NCI-H1930 (cell line): ENCODE measurements at places on chromosomes 4 and X.

DNA sequence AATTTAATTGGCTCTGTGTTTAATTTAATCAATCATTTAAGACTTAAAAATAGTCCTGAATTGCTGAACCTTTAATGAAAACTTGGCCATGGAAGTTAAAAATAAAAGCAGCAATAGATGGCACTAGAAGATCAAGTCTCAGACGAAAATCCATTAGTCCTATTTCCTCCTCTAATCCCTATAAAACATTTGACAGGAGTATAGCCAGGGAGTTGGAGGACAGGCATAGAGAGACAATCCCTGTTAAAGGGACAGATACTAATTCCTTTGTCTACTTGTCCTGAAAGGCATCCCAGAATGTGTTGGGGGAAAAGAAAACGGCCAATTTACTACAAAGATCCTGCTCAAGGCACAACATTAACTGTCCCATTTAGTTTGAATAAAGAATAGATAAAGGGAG is 276.3 kb upstream of the TACR3 start:
- no peak for DNase-seq

GRCh38 chr4:112975567-112976355 is 73.7 kb upstream of the ANK2 start:
- DNase-seq, result no peak

DNA sequence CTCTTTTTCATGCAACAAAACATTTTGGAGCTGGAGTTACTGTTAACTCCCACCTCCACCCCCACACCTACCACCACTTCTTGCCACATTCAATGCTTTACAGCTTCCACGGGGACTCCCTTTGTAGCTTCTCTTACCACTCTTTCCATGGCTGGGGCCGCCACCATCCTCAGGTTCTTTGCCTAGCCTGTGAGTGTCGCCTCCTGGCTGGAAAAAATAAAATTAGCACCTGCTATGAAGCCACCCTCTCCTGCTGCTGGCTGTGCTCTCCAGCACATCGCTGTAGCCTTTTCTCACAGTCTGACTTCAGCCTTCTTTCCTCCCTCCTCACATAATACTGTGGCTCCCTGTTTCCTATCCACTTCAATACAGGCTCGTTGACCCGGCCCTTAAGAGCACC is 114.4 kb downstream of the FRAS1 start:
- DNase-seq, result no peak

GRCh38 chr4:68780232-68780631 is 35.6 kb upstream of the UGT2B10 start:
- DNase-seq, result no peak

DNA sequence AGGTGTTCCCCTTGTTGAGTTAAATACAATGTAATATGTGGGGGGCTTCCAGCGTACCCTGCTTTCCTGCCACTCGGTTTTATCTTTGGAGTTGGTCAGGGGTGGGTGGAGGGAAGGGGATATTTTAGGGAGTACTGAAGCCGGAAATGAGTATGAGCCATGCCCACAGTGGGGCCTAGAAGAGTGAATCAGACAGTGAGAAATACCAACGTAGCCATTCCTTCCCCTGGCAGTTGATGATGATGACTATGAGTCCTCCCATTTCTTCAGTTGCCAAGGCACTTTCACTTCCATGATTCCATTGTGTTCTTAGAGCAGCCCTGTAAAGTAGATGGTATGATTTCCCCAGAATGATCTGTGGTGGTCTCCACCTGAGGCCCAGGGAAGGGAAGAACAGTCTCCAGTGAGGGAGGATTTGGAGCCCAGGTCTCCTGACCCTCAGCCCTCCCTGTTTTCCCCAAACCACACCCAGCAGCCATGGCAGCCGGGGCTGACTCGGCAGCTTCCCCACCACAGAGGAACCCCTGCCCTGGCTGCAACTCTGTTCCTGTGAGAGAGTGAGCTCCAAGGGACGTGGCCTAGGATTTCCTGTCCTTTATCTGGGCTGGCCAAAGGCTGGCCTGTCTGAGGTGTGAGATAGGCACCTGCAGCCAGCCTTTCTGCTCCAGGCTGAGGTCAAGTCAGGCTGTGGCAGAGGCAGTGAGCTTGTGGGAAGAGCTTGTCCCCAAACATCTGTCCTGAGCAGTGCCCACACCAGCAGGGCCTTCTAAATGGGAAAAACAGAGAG is 52.7 kb downstream of the STARD8 start:
- no peak for DNase-seq

GRCh38 chr4:108334031-108334430 is 165.3 kb upstream of the LEF1 start:
- DNase-seq, result no peak
